ENCODE measurements at places on chromosomes 5 and 9.

- no peak for DNase-seq
These were observed 100.5 kb downstream of the PALM2AKAP2 start for GRCh38 chr9:109880276-109881169.

- no peak for DNase-seq
These were observed 323.8 kb upstream of the WWC1 start for GRCh38 chr5:167967494-167968177.

DNA sequence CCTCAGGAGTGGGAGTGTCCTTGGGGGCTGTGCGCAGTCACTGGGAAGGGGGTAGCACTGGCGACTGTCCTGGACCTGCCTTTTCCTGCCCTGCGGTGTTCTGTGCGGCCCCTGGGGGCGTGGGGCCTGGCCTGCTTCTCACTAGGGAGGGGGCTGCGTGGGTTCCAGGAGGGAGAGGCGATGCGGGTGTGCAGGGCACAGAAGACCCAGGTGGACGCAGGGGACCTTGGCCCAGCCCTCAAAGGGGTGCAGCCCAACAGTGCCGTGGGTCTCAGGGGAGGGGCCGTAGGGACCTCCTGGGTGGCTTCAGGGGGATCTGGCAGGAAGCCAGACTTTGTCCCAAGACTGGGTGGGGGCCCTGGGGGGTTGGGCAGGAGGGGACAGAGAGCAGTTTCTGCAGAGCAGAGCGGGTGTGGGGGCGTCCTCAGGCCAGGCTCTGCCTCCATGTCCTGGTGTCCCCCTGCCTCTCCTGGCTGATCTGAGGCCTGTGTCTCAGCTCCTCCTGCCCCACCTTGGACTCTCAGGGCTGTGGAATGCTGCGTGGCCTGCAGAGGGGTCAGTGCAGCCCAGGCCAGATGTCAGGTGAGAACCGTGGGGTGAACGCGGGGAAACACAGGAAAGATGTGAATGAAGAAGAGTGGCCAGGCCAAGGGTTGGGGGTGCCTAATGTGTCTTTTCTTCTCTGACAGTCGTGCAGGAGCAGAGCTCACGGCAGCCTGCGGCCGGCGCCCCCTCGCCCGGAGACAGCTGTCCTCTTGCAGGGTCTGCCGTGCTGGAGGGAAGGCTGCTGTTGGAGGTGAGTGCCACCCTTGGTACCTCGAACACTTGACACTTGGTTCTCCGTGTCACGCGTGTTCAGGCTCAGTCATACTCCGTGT lies 54.6 kb downstream of the AHRR start:
- no peak for DNase-seq

GRCh38 chr5:139061856-139062255 lies 136.3 kb downstream of the SIL1 start:
- no peak for DNase-seq

- DNase-seq, result no peak
These were observed at the start of gene GOLM1 for GRCh38 chr9:86098824-86099700. Gene GOLM1 (minus strand): TSS chr9:86099558. CDS start chr9:86079320, 20,238 bp downstream.
